ENCODE measurements at places on chromosomes 3 and 15. TPM values are rescaled to one million over a fixed set of nuclear protein-coding genes. Genes with fewer than 3 reads are reported as not detected.

C2CD4A gene
- not detected for total RNA-seq

TRPM1 gene
- total RNA-seq, result not detected

AMOTL2 gene
- total RNA-seq, result 158 TPM

RLBP1 gene
- total RNA-seq, result not detected

GRCh38 chr15:36483409-36483808, 96.0 kb upstream of the CDIN1 start:
- no peak for DNase-seq

- no peak for DNase-seq
Observed at GRCh38 chr3:153829606-153830170, 291.5 kb upstream of the ARHGEF26 start.

GRCh38 chr3:198062068-198062465, 102.0 kb downstream of the LMLN start:
- DNase-seq, result no peak

All from sciatic nerve (tissue), 2 donors.